ENCODE measurements at places on chromosomes 7 and 10.

DNA sequence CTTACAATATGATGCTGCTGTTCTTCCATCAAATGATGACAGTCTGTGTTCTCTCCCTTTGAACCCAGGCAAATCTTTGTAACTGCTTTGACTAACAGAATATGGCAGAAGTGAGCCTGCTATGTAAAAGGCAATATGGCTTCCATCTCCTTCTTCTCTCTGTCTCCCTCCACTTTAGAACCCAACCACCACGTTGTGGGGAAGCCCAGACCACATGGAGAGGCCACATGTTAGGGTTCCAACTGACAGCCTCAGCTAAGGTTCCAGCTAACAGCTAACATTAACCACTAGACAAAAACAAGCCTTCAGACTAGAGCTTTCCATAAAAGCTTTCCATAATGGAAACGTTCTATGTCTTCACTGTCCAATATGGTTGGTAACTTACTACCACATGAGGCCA, 107.7 kb downstream of the PRTFDC1 start:
- no peak for DNase-seq

DNA sequence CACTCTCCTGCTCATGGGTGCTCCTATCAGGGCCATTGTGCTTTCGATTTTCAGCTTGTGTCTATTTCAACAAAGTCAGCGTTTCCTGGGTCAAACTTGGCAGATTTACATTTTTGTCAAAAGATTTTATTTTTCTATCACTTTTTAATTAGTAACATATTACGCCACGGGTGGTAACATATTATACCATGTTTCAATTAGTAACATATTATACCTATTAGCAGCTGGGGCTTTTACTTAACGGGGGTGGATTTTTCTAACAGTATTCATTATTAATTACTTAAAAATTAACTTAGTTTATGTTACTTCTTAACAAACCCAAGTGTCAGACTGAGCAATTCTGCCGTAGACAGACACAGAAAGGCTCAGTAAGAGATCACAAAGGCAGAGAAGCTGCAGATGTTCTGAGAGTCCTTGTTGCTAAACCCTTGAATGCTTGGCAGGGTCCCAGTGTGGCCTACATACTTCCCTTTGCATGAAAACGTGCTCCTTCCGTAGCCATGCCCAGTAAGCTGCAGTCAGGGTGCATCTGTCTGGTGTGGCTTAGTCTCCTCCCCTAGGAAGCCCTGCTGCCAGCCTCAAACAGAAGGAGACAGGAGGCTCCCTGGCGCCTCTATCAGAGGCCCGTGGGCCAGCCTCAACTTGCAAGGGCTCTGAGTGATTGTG, 263.1 kb upstream of the CXCL12 start:
- DNase-seq: no peak

- no peak for DNase-seq
Measured at GRCh38 chr7:13027321-13027720, 339.9 kb downstream of the ARL4A start.

GRCh38 chr7:129262324-129262723, 37.5 kb downstream of the AHCYL2 start:
- DNase-seq: no peak

GRCh38 chr7:137771679-137772078, 75.1 kb downstream of the DGKI start:
- no peak for DNase-seq

GRCh38 chr10:43252783-43253341, 14.0 kb downstream of the RASGEF1A start:
- no peak for DNase-seq

DNA sequence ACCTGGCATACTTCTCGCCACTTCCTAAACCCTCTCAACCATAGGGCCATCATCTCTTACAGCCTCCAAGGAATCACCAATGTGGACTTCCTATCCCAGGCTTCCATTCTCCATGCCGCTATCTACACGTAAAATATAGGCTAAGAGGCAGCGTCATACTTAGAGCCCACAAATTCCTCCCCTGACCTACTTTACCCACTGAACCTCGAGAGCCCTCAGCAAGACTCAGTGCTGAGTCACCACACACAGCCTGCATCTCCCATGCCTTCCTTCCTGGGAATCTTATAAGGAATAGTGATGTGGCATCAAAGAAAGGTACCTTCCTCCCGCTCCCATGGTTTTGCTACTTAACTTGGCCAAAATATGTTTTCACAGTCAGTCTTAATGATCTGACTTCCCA, 435.6 kb upstream of the NFE2L3 start:
- no peak for DNase-seq

DNA sequence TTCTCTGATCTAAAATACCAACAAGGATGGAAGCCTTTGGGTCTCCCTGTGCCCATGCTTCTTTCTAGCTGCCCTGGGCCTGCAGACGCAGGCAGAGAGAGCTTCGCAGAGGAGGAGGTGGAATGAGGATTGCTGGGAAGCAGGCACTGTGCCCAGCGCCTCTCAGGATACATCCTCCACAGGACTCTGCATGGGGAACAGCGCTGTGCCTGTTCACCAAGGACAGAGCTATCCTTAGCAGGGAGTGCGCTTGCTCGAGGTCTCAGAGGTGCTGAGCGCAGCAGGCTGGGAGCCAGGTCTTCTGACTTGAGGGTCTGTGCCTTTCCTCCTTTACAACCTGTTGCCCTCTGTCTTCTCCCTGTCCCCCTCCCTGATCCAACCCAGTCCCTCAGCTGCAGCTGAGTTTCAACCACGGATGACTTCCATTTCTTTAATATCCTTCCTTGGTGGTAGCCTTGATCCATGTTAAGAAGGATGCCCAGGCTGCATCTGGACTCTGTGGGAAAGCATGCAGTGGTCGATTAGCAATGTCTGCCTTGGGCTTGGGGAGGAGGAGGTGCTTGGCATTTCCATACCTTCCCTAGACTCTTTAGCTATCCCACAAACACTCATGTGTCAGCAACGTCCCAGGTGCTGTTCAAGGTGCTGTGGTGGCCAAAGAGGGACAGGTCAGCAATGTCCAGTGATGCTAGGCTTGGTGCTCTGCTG, 219.6 kb upstream of the GPR26 start:
- no peak for DNase-seq

GRCh38 chr7:51647931-51648351, 331.3 kb upstream of the COBL start:
- DNase-seq: no peak

GRCh38 chr10:30026578-30026977, 32.8 kb downstream of the JCAD start:
- DNase-seq: no peak

DNA sequence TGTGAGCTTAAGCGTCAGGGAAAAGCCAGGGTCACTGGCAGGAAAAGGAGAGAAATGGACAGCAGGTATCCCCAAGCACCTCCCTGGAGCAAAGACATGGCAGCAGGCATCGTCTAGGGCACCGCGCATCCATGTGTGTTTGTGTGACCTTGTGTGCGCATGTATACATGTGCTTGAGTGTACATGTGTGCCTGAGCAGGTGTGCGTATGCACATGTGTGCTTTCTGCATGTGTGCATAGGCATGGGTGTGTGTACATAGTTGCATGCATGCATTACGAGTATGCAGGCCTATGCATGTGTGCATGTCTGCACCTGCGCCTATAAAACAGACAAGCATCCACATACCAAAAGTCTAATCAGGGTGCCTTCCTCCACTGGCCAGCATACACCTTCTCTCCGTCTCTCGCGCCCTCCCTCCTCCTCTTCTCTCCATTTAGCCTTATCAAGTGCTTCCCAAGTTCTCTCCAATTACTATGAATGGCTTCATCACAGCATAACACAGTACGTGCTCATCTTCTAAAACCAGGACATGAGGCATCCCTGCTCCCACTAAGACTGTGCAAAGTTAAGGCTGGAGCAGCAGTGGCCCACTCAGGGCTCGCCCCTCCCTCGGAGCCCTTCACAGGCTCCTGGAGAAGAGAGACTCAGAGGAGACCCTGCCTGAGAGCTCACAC, 30.6 kb downstream of the RASGEF1A start:
- DNase-seq: no peak

- no peak for DNase-seq
Measured at GRCh38 chr10:54060572-54060971, 740.5 kb downstream of the PCDH15 start.

DNA sequence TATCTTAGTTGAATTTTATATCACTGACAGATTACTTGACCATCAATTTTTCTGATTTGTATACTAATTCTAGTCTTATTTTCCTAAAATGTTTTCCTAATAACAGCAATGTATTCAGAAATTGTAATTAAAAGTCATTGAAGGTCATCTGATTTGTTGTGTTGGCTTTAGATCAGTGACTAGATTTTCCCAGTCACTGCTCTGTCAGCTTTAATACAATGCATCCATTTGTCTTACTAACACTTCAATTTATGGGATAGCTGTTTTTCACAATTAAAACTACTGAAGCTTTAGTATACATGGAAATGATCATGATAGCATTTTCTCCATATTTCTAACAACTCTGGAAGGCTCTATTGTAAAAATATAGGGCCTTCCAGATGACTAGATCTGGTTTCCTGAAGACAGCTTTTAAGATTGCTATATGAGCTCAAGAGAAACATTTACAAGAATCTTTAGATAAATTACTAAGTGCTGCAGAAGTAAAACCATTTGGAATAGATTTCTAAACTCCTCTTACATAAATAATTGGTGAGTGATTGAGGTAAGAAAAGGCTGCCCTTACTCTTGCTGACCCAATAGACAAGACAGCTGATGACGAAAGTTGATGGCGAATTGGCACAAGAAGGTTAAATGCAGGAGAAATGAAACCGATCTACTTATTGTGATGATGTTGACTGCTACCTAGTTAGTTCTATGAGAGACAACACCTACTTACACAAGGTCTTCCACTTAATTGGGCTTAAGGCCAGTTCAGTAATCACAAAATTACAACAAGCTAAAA, 74.1 kb downstream of the LRRTM3 start:
- DNase-seq: no peak

- no peak for DNase-seq
Measured at GRCh38 chr7:85682833-85683620, 496.2 kb upstream of the SEMA3D start.

- DNase-seq: no peak
Measured at GRCh38 chr7:143973870-143974416, 19.3 kb downstream of the OR2F1 start.

- DNase-seq: no peak
Measured at GRCh38 chr10:74882831-74883230, 56.4 kb downstream of the KAT6B start.

DNA sequence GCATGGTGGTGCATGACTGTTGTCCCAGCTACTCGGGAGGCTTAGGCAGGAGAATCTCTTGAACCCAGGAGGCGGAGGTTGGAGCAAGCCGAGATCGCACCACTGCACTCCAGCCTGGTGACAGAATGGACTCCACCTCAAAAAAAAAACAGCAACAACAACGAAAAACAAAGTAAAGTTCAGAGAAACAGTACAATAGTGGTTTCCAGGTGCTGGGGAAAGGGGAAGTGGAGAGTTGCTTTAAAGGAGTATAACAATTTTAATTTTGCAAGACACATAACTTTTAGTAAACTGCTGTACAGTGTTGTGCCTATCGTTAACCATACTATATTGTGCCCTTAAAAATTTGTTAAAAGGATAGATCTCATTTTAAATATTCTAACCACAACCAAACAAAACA, 662.7 kb upstream of the POT1 start:
- no peak for DNase-seq

GRCh38 chr10:10911471-10911921, 106.2 kb upstream of the CELF2 start:
- DNase-seq: no peak

DNA sequence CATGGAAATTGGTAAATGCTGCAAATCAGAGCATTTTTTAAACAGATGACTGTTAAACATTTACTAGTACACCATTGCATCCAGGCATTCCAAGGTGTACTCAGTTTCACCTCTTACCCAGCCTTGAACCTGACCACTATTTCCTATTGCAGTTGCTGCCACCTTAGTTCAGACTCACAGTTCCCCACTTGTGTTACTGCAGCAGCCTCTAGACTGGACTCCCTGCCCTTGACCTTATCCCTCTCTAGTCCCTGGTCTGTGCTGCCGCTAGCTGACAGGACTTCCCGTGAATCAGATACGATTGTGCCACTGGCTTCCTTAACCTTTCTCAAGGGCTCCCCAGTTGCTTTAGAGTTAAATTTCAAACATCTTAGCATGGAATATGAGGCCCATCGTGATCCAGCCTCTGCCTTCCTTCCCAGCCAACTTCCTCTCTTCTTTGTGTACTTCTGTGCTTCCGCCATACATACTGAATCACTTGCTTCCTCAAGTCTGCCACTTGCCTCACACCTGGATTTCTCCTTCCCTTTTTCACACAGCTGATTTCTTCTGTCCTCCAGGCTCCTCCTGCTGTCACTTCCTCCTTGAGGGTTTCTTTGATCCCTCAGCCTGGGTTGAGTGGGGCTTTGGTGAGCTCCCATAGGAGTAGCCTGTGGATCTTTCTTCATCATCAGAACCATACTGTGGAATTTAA, 118.7 kb upstream of the GJD4 start:
- no peak for DNase-seq

- no peak for DNase-seq
Measured at GRCh38 chr10:94103801-94104221, 110.1 kb downstream of the PLCE1 start.

- DNase-seq: no peak
Measured at GRCh38 chr7:158633055-158633956, 45.7 kb upstream of the PTPRN2 start.

DNA sequence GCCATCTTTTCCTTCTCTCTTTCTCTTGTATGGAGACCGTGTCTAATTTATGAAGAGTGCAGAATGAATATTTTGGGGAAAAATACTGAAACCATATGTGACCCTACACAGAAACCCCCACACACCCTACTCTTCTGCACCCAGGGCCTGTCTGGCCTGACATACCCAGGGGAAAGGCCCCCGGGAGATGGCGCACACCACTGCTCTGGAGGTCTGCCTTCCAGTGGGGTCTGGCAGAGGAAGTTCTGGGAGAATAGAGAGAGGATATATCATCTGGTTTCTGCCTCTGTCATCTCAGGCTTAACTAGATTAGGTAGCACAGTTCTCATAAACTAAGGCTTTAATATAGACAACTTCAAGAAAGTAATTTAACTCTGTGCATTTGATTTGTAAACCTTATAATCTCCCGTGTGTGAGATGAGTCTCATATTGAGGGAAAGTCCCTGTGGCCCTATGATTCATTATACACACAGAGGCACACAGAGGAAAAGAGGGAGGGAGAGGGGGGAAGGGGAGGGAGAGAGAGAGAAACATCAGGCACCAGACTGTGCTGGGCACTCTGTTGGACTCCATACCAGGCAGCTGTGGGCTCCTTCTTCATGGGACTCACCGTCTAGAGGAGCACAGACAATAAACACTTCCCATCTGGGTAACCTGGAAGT, 123.3 kb downstream of the AOAH start:
- no peak for DNase-seq

DNA sequence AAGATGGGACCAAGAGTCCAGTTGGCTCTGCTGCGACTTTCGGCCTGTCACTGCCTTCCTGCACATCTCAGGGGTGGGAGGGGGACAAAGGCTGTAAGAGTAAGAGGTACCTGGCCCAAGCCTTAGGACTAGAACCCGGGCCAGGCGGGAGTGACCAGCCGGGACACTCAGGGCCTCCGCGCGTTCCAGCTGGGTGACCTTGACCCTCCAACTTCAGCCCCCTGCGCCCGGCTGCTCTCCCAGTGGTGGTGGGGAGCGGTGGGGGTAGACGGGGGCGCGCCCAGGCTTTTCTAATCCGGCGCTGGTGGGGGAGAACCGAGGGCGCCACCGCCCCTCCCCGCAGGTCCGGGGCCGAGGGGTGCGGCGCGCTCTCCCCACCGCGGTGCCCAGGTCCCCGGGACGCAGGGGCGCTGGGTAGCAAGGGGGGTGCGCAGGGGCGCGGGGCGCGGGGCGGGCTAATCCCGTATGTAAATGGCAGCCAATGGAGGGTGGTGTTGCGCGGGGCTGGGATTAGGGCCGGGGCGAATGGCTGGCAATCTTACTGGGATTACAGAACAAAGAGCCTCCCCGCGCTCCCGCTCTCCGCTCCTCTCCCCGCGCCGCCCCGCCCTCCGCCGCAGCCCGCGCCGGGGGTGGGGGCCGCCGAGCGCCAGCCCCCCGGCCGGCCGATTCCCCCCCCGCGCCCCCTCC, at the start of gene GTF2IRD1:
TSS of gene GTF2IRD1 (plus strand) at position 585 of the 690 bp plus-strand sequence. CDS start 54,175 bp downstream, outside the sequence.
- no peak for DNase-seq
